Naive thymus-derived CD4-positive, alpha-beta T cell (primary cell): ENCODE measurements at places on chromosomes 3 and 15. TPM values are rescaled to one million over a fixed set of nuclear protein-coding genes. Genes with fewer than 3 reads are reported as not detected.
A peak's percentile ranks its signal among the peaks of the same experiment; 100 is the strongest.

DNA sequence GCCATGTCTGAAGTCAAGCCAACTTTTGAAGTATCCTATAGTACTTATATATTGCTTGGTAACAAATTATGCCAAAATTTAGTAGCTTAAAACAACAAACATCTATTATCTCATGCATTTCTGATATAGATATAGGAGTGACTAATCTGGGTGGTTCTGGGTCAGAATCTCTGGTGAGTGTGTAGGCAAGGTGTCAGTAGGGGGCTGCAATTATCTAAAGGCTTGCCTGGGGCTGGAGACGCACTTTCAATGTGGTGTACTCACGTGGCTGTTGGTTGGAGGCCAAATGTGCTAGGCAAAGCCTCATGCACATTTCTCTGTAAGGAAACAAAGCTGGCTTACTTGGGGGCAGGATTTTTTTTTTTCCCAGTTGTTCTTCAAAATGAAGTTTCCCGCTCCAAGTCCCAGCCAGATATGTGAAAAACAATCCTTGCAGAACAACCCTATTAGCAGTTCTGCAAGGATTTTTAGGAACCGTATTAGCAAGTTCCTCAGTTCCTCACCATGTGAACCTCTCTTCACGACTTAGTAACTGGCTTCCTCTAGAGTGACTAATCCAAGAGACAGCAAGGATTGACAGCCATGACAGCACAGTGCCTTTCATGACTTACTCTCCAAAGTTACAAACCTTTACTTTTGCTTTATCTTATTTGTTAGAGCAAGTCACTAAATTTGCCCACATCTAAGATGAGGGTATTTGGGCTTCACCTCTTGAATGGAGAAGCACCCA is 25.8 kb downstream of the GREM1 start:
- no peaks in the 10 kb centered on the region for H3K4me1 ChIP-seq
- H3K4me3 ChIP-seq, result no peak overlapping the region
- H3K27me3 ChIP-seq, result no peaks in the 10 kb centered on the region
- H3K27ac ChIP-seq, result no peak overlapping the region
- no peaks in the 10 kb centered on the region for H3K36me3 ChIP-seq

GRCh38 chr3:124137216-124137615 is 145.3 kb upstream of the ROPN1 start:
- DNase-seq, result no peak
- no peaks in the 10 kb centered on the region for H3K4me1 ChIP-seq
- H3K36me3 ChIP-seq, result no peaks in the 10 kb centered on the region
- no peak overlapping the region for H3K4me3 ChIP-seq

GRCh38 chr15:97966246-97966645 is 5.7 kb downstream of the ARRDC4 start:
- no peak overlapping the region for H3K4me3 ChIP-seq
- peaks cover 4% of the 10 kb centered on the region for H3K36me3 ChIP-seq
- no peak for DNase-seq

DNA sequence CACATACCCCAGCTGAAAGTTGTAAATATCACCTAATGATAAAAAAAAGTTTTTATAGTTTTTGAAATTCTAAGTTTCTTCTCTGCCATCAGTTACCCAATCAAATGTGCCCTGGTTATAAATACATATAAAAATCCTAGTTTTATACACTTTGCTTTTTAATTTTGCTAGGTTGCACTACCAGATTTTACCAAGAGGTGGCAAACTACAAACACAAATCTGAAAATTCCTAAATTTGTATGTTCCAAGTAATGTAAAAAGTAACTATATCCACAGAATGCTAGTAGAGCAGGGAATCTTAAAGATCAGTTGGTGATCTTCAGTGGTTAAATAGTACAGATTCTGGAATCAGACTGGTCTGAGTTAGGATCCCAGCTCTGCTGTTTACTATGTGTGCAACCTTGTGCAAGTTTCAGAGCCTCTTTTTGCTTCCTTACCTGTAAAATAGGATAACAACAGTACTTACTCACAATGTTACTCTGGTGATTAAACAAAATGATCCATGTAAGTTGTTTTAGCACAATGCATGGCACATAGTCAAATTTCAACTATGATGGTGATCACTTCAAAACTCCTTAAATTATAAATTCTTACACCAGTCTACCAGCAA is 11.0 kb downstream of the TRPM7 start:
- H3K36me3 ChIP-seq, result no peaks in the 10 kb centered on the region
- H3K27me3 ChIP-seq, result no peaks in the 10 kb centered on the region
- H3K4me1 ChIP-seq, result peaks cover 3% of the 10 kb centered on the region
- H3K27ac ChIP-seq, result no peak overlapping the region
- no peak overlapping the region for H3K4me3 ChIP-seq
- DNase-seq, result peak; percentile 12

GRCh38 chr3:186964071-186964470 is 33.7 kb downstream of the ST6GAL1 start:
- H3K4me1 ChIP-seq, result no peaks in the 10 kb centered on the region
- DNase-seq, result no peak
- no peak overlapping the region for H3K4me3 ChIP-seq
- peaks cover 47% of the 10 kb centered on the region for H3K36me3 ChIP-seq

- H3K4me1 ChIP-seq, result no peaks in the 10 kb centered on the region
- H3K4me3 ChIP-seq, result no peak overlapping the region
- H3K27me3 ChIP-seq, result no peaks in the 10 kb centered on the region
- H3K27ac ChIP-seq, result no peak overlapping the region
- H3K36me3 ChIP-seq, result no peaks in the 10 kb centered on the region
These were observed 24.7 kb downstream of the PTH1R start for GRCh38 chr3:46902188-46902631.

- H3K36me3 ChIP-seq, result no peaks in the 10 kb centered on the region
- no peak overlapping the region for H3K4me3 ChIP-seq
- H3K27ac ChIP-seq, result no peak overlapping the region
- no peak for DNase-seq
- H3K27me3 ChIP-seq, result no peaks in the 10 kb centered on the region
- no peaks in the 10 kb centered on the region for H3K4me1 ChIP-seq
These were observed 184.0 kb downstream of the IGSF11 start for GRCh38 chr3:118850687-118851086.

GRCh38 chr15:48221885-48222284 is 15.8 kb downstream of the SLC12A1 start:
- H3K36me3 ChIP-seq, result no peaks in the 10 kb centered on the region
- H3K27ac ChIP-seq, result no peak overlapping the region
- H3K27me3 ChIP-seq, result no peaks in the 10 kb centered on the region
- H3K4me3 ChIP-seq, result no peak overlapping the region

- no peaks in the 10 kb centered on the region for H3K4me1 ChIP-seq
- no peaks in the 10 kb centered on the region for H3K36me3 ChIP-seq
- H3K27me3 ChIP-seq, result no peaks in the 10 kb centered on the region
These were observed 11.6 kb downstream of the TRPC1 start for GRCh38 chr3:142735462-142735861.

DNA sequence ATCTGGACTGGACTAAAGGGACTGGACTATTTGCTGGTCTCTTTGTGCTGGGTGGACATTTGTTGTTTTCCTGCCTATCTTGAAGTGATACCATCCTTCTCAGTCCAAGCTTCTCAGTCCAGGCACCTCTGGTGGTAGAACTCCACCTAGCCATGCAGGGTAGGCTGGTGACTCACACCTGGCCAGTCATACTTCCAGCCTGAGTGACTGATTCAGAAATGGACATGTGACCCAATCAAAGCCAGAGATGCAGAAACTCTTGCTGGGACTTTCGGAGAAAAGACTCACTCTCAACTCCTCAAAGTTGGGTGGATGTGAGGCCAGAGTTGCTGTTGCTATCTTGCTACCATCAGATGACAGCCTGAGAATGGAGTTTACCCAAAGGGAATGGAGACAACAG is 5.6 kb upstream of the ASB14 start:
- no peaks in the 10 kb centered on the region for H3K36me3 ChIP-seq
- H3K4me3 ChIP-seq, result no peak overlapping the region
- H3K27me3 ChIP-seq, result no peaks in the 10 kb centered on the region
- H3K4me1 ChIP-seq, result no peaks in the 10 kb centered on the region

DNA sequence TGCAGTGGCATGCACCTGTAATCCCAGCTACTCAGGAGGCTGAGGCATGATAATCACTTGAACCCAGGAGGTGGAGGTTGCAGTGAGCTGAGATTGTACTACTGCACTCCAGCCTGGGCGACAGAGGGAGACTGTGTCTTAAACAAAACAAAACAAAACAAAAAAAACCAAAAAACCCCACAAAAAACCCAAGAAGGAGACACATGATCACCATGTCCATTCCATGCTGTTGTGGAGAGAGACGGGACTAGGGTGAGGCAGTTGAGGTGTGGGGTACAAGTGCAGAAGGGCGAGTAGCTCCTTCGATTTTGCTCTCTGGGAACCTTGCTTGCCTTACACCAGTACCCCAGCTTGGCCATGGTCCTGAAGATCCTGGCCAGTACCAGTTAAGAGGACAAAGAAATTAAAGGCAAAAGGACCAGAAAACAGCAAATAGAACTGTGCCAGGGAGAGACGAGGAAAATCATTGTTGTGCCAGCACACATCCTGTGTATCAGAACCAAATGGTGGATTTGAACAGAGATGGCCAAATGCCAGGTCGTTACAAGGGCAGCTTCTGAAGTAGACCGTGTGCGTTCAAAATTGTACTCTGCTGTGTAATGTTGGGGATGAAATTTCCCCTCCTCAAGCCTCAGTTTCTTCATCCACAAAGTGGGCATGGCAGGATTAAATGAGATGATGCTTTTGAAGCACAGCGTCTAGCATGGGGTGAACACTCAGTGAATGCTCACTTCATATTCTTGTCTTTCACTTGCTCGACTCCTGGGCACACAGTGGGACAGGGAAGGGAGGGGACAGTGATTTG is 42.9 kb upstream of the CTSH start:
- no peaks in the 10 kb centered on the region for H3K4me1 ChIP-seq
- no peak for DNase-seq
- H3K4me3 ChIP-seq, result no peak overlapping the region
- no peaks in the 10 kb centered on the region for H3K27me3 ChIP-seq
- H3K27ac ChIP-seq, result no peak overlapping the region
- no peaks in the 10 kb centered on the region for H3K36me3 ChIP-seq

DNA sequence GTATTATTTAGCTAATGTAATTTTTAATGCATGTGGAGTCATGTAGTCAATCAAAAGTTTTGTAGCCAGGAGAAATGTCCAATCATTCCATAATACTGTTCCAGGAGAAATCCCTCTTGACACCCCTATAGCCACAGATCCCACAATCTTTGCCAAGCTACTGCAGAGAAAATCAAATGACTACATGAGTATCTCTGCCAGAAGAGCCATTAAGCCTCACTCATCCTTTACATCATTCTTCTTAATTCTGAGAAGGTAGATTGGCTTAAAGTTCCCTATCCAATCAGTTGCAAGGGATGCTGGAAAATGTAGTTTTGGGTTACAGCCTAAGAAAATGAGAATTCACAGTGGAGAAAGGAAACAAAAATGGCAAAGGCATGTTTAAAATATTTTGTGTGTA is 502.1 kb downstream of the ZBBX start:
- no peak overlapping the region for H3K4me3 ChIP-seq
- no peaks in the 10 kb centered on the region for H3K27me3 ChIP-seq
- no peaks in the 10 kb centered on the region for H3K4me1 ChIP-seq
- no peak for DNase-seq
- H3K36me3 ChIP-seq, result no peaks in the 10 kb centered on the region

GRCh38 chr15:50224606-50225005 is 40.9 kb downstream of the HDC start:
- H3K36me3 ChIP-seq, result no peaks in the 10 kb centered on the region
- no peaks in the 10 kb centered on the region for H3K4me1 ChIP-seq
- no peak for DNase-seq

PTPN9 gene
- total RNA-seq, result 35.6 and 36.6 TPM in 2 replicates

FANCD2OS gene
- not detected in 2 replicates for total RNA-seq

B3GALNT1 gene
- 6.8 and 8.1 TPM in 2 replicates for total RNA-seq

MEIS2 gene
- not detected for total RNA-seq

IQCF5 gene
- not detected in 2 replicates for total RNA-seq

TIPIN gene
- total RNA-seq, result 3.8 TPM

MORC1 gene
- not detected for total RNA-seq

FOXL2 gene
- not detected for total RNA-seq

CNTN3 gene
- not detected in 2 replicates for total RNA-seq

FMN1 gene
- total RNA-seq, result 0.70 TPM

CPEB1 gene
- total RNA-seq, result 0.24 TPM

C3orf52 gene
- 1.2 TPM for total RNA-seq

CLDN16 gene
- not detected for total RNA-seq

GATA2 gene
- 14.0 TPM for total RNA-seq
